ENCODE measurements at places on chromosomes 16 and 17.

DNA sequence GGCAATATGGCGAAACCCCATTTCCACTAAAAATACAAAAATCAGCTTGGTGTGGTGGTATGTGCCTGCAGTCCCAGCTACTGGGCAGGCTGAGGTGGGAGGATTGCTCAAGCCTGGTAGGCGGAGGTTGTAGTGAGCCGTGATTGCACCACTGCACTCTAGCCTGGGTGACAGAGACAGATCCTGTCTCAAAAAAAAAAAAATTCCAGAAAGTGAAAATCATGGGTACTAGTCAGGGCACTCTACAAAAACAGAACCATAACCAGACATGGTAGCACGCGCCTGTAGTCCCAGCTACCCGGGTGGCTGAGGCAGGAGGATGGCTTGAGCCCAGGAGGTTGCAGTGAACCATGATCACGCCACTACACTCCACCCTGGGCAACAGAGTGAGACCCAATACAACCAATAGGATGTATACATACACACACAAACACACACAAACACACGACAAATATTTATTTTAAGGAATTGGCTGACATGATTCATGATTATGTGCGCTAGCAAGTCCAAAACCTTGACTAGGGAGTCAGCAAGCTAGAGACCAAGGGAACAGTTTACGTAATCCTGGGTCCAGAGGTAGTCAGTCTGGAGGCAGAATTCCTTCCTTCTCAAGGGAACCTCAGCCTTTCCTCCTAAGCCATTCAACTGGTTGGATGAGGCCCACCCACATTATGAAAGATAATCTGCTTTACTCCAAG lies 11.6 kb upstream of the GP1BA start:
- DNase-seq: no peak

DNA sequence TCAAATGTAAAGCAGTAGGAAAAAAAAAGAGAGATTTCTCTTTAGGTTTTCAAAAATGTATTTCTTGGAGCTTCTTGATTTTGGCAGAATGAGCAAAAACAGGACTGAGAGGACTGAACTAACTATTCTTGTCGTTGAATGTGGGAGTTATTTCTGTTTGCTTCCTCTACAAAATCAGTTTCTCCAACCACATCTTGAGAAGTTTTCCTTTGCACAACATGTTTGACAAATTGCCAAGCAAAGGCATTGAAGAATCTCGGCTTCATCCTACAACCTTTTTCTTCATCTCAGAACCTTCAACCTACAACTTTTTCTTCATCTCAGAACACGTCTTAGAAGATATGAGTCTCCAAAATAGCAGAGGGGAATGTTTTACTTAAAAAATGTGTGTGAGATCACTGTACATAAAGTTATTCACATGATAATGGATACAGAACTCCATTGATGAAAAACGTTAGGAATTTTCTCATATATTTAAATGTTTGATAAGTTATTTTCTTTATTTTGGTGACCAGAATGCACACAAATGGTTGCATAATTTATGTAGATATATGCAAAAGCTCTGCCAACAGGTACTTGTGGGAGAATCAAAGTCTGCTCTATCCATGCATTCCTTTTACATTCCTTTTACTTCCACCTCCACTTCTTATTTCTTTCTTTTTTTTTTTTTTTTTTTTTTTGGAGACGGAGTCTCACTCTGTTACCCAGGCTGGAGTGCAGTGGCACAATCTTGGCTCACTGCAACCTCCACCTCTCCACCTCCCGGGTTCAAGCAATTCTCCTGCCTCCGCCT lies 370.0 kb downstream of the KCNJ2 start:
- DNase-seq: no peak

GRCh38 chr17:9898812-9899211 lies 6.3 kb downstream of the RCVRN start:
- no peak for DNase-seq

DNA sequence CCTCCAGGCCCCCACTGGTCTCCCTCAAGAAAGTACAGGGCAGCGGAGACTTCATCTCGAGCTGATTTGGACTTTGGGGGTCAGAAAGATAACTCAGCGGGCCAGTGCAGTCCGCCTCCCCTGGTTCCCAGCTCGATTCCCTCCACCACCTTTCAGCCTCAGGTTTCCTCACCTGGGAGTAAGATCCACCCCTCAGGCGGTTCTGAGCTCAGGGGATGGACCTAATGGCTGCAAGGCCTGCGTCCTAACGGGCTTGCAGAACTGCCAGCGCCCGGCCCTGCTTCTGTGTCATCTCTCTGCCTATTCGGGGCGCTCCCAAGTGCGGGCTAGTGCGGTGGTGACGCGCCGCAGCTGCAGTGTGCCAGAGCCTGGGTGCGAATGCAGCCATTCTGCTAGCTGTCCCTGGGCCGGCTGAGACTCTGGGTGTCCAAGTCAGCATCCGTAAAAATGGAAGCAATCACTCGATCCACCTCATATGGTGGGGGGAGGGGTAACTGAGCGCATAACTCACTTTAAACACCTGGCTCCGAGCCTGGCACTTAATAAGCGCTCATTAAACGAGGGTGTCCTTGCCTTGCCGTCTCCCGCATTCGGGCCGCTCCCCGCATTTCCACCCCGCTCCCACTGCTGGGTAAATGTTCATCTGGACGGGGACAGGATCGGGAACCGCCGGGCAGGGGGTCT lies 129.6 kb upstream of the LHX1 start:
- DNase-seq: no peak

All from stimulated activated CD8-positive, alpha-beta memory T cell treated with anti-CD3 and anti-CD28 coated beads, Interleukin-15, amount 100 ng/mL, for 1 hour (primary cell).